ENCODE measurements at places on chromosomes 4 and X.

GRCh38 chrX:152575331-152575730, 62.4 kb upstream of the GABRQ start:
- no peak for DNase-seq

- DNase-seq: no peak
Measured at GRCh38 chr4:53919535-53919934, 144.9 kb downstream of the CHIC2 start.

DNA sequence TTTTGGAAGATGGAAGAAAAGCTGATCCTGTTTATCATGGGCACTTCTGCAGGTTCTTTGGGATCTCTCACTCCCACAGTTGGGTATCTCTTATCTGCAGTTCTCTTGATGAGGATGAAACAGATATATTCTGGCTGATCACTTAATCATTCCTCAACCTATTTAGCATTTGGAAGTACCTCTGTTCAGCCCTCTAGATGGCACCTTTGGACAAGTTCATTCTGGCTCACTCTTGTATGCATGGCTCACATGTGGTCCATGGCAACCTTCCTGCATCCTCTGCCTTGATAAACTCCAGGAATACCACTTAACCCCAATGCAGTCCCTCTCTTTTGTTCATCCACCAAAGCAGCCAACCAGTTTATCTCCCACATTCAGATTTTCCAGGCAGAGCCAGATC, 74.2 kb downstream of the SMARCA5 start:
- no peak for DNase-seq

DNA sequence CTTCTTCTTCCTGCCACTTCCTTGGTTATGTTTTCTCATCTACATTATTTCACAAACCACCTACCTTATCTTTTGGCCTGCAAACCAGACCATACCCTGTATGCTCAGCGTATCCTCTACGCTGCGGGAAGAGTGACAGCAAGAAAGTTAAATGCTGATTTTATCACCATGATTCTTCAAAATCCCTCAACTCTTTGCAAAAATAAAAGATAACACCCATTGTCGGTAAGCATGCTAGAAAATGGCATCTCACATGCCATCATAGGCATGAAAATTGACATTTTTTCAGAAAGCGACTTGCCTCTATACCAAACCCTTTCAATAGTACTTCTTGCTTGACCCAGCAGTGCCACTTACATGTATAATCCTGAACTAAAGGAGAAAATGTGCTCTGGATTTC, 102.0 kb downstream of the HPGD start:
- no peak for DNase-seq

- no peak for DNase-seq
Measured at GRCh38 chrX:67604979-67605703, 61.3 kb downstream of the AR start.

DNA sequence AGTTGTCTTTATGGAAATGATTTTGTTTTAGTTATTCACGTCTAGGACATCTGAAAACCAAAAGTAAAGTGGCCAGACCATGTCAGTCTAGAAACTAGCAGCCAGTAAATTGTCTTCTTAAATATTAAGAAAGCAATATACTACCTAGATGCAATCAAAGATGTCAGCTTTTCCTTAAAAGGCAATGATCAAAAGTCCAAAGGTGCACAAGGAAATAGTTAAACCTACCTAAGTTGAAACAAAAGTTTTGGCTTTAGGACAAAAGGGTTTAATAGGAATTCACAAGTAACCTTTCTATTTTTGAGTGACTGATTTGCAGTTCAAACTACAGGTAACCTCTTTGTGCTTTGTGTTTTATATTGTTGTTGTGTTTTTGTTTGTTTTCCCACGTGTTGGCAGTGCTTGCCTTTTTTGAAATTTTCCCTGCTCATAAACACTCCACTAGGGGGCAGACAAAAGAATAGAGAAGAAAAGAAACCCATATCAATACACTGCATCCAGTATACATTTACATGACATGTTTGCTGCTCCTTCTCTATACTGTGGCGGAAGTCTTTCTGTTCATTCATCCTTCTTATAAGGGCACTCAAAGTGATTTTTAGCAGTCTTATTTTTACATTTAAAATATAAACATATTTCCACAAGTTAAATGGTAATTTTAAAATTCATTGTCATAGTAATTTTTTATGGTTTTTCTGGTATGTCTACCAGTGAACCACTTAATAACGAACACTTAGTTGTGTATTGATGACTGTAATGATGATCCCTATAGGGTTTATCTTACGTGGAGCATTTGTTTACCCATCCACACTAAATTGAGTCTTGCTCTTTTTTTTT, 62.7 kb downstream of the GAB1 start:
- DNase-seq: no peak

- no peak for DNase-seq
Measured at GRCh38 chrX:147850875-147851274, 60.8 kb upstream of the FMR1 start.

All from stimulated activated naive CD8-positive, alpha-beta T cell treated with anti-CD3 and anti-CD28 coated beads, Interleukin-15, Interleukin-2, amounts not matched to agents 100 U/mL and 50 U/mL, for 24 hours (primary cell).